NCI-H187 treated with DMSO at 0.1 percent for 48 hours (cell line): ENCODE measurements at places on chromosomes 11 and 22.

DNA sequence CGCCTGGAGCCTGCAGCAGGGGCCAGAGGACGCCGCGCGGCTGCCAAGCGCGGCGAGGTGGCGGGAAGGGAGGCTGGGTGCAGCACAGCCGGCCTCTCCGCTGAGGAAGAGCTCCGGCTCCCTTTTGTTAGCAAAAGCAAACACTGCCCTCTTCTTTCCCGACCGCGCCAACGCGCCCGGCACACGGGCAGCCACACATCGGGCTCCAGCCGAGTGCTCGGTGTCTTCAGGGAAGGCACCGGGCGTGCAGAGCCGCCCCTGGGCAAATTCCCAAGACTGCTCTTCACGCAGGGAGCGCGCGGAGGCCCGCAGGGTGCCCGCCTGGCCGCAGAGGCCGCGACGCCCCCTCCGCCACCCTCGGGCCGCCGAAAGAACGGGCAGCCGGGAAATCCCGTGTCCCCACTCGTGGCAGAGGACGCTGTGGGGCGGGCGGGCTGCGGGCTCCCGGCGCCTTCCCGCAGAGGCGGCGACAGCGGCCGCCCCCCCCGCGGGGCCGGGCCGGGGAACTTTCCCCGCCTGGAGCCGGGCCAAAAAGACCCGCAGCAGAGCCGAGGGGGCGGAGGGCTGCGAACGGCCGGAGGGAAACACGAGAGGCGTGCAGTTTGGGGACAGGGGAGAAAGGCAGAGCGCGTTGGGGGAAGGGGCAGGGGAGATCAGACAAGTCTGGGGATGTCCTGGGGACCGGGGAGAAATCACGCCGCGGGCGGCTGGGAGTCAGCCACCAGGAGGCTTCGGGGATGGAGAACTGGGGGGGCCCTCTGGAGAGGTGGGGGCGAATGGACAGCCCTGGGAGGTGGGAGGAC lies 931 bp downstream of the CADM1 start:
- no peak for DNase-seq

- no peak for DNase-seq
Observed at GRCh38 chr11:77418155-77418970, 55.5 kb downstream of the PAK1 start.

DNA sequence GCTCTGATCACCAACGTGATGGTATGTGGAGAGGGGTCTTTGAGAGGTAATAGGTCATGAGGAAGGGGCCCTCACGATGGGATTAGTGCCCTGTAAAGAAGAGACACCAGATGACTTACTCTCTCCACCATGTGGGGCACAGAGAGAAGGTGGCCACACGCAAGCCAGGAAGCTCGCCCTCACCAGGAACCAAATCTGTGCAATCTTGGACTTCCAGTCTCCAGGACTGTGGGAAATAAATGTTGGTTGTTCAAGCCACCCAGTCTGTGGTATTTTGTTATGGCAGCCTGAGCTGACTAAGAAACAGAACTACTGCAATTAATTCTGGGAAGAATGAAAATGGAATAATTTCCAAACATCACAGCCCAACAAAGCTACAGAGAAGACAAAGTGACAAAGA lies 117.5 kb downstream of the SNX19 start:
- no peak for DNase-seq

- no peak for DNase-seq
Observed at GRCh38 chr22:48901324-48901723, 926.3 kb downstream of the BRD1 start.

GRCh38 chr11:66345316-66345649 lies 379 bp upstream of the BRMS1 start:
- DNase-seq = no peak

DNA sequence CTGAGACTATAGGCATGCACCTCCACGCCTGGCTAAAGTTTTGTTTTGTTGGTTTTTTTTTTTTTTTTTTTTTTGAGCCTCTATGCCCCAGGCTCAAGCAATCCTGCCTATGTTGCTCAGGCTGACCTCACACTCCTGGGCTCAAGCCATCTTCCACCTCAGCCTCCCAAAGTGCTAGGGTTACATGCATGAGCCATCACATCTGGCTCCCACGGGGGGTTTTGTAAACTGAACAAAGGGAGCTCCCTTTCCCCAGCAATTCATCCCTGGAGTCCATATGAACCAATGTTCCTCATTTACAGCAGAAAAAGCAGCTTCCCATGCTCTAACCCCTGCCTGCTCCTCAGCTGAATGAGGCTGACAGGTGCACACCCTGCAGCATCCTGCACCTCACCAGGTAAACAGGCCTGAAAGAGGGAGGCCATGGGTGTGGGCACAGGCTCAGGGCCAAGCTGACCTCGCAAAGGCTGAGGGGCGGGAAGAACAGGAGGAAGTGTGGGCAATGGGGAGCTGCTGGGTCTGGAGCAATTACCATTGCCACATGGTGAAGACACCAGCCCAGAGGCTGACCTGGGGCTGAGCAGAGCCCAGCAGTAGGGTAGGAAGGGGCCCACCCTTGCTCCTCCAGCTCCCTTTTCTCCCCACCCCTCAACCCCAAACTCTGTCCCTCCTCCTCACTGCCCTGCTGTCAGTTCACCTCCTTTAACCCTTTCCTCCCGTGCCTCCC lies 58.2 kb downstream of the RBX1 start:
- DNase-seq = no peak

GRCh38 chr22:31344256-31344577 lies 1.9 kb downstream of the PATZ1 start:
- DNase-seq = no peak

DNA sequence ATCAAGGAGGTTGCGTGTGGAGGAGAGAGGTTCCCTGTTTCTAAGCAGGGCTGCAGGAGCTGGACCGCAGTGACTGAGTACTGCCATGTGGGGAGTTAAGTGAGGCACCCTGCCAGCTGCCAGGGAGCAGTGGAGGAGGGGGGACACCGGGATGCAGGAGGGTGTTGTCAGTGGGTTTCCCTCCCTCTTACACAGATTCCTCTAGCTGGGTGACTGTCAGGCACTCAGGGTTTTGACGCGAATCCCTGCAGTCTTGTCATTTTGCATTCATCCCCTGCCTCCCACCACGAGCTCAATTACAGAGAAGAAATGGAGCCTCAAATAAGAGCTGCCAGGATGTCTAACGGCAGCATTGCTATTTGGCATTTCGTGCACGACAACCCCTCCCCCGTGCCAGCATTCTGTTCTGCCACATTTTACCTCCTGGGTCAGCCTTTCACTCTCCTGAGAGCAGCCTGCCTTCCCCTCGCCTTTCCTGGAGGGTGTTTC lies 119.8 kb upstream of the SORL1-AS1 start:
- no peak for DNase-seq

- peak; percentile 33 for DNase-seq
Observed at GRCh38 chr11:96384156-96384555, 5.6 kb downstream of the CCDC82 start.

- no peak for DNase-seq
Observed at GRCh38 chr11:64500176-64501013, 90.6 kb upstream of the SLC22A12 start.

GRCh38 chr11:60947700-60948099 lies 4.3 kb downstream of the SLC15A3 start:
- DNase-seq = no peak

- DNase-seq = no peak
Observed at GRCh38 chr11:118021146-118021545, 35.0 kb downstream of the IL10RA start.

DNA sequence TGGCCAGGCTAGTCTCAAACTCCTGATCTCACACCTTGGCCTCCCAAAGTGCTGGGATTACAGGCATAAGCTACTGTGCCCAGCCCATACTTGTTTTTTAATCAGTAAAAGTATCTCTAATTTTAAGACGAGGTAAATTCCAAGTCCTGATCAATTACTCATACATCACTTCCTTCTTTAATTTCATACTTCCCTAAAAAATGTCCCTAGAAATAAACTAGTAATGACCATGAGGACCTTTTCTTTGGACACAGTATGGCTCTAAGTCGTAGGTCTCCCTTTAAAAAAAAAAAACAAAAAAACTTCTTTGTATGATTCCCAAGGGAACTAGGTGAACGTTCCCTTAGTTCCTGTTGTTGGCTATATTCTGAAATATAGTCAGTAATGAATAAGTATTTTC lies 29.8 kb downstream of the NUP98 start:
- no peak for DNase-seq

DNA sequence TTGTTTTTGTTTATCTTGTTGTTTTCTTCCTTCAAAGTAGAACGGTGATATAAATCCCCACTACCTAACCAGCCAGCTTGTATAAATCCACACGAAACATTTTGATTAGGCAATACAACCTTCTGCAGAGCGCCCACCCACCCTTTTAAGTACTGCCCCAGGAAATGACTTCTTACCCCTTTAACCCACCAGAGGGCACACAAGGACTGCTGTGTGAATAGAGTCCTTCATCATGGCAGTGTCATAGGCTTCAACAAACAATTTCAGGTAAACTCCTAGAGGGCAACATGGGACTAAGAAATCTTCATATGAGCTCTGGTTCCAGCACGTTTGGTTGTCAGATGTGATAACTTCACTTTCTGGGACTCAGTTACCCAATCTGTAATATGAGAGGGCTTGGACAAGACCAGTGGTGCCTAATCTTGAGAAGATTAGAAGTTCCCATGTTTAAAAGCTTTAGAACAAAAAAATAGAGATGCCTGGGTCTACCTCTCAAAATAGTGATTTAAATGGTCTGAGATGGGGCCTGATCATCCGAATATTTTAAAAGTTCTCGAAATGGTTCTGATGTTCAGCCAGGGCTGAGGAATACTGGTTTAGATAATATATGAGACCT lies 56.1 kb downstream of the PIWIL4 start:
- DNase-seq = peak; percentile 47

DNA sequence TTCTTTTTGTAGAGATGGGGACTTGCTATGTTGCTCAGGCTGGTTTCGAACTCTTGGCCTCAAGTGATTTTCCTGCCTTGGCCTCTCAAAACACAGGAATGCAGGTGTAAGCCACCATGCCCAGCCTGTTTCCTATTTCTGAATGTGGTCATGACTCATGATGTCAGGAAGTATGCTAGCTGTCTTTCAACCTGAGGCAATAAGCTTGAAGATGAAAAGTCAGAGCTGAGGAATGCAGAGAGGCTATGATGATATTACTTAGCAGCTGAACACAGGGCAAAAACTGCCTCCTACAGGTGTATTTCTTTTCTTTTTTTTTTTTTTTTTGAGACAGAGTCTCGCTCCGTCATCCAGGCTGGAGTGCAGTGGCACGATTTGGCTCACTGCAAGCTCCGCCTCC lies 9.0 kb upstream of the NUCB2 start:
- no peak for DNase-seq

DNA sequence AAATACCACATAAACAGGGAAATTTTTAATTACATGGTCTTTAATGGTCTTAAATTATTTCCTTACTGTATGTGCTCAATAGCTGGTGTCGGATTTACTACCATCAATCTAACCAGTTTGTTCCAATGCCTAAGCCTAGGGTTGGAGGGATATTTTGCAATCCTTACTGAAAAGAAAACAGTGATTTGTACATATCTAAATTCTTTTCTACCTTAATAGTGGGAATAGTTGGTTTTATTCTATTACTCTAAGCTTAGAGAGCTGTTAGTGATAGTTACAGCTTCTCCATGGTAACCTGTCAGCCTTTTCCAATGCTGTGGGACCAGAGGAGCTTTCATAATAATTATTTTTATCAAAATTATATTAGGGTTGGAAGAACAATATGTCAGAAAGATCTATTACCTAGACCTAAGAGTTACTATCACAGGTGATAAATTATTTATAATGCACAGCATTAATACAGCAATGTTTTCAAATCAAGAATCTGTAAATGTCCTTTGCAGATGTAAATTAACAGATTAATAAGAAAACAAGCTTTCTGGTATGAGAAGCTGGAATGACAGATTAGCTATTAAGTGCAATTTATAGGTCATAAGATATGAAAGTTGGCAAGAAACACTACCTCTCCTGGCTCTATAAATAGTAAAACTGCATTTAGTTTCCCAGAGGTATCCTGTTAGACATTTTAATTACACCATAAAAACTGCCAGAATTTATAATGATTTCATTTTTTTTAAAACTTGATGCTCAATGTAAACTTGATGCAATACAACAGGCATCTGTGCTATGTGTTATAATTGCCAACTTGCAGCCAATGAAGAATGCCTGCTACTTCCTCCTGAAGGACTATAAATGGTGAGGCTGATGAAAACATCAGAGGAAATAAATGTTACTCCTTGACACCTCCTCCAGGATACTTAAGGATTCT lies 262.0 kb upstream of the PITPNB start:
- no peak for DNase-seq

DNA sequence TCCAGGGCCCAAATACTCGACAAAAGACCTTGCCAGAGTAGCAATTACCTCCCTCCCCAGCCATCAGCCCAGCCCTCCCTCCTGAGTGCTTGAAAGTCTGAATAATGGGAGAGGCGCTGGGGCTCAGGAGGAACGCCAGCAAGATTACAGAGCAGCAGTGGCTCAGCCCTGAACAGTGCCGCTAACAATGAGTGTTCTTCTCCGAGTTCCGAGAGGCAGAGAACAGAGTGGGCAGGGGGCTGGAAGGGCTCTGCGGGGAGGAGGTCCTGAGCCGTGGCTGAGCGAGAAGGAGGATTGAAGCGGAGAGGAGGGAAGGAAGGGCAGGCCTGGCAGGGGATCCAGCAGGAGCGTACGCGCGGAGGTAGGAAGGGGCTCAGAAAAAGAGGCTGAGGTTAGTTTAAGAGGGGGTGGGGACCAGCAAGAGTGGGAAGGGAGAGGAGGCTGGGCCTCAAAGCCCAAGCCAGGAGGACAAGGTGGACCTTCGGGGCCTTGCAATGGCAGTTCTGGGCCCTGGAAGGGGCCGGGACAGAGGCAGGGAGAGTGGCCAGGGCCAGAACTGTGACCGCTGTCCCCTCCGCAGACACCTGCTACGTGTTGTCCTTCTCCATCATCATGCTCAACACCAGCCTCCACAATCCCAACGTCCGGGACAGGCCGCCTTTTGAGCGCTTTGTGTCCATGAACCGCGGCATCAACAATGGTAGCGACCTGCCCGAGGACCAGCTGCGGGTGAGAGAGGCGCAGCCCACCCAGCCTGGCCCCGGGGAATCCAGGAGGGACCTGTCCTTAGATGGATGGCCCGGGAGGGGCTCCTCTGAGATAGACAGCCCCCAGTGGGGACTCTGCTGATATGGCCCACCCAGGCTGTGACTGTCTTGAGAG lies 20.6 kb downstream of the CYTH4 start:
- no peak for DNase-seq

DNA sequence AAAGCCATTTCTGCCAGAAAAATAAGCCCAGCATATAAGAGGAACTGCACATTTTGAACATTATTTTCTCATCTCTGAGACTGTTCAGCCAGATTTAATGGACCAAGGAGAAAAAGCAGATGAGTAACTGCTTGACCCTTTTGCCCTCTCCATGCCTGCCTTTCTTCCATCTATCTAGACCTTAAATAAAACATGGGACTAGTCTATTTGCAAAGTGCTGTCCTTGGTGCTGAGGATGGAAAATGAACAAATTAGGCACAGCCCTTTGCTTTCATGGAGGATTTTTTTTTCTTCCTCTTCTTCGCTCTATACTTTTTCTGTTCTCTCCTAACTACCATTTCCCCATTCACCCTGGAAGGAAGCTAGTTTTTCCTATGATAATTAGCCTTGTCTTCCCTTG lies 361.3 kb downstream of the GRM5 start:
- no peak for DNase-seq

DNA sequence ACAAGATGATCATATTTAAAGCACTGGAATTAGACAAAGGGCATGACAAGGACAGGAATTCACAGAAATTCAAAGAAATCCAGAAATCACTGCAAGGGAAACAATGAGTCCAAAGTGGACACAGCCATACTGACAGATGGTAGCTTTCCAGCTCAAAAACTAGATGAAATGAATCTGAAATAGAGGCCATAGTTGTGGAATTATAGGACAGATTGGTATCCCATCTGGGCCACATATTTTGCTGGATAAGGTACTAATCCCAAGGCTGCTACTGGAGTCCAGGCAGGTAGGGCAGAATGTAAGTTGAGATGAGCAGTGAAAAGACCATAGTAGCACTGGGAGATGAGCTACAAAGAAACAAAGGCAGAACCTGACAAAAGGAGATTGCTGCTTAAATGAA lies 258.3 kb upstream of the ANO3 start:
- no peak for DNase-seq
